ENCODE measurements at places on chromosomes 3 and 15. TPM values are rescaled to one million over a fixed set of nuclear protein-coding genes. Genes with fewer than 3 reads are reported as not detected.

GRCh38 chr3:33458446-33458845 lies 18.2 kb upstream of the UBP1 start:
- no peak for DNase-seq

DNA sequence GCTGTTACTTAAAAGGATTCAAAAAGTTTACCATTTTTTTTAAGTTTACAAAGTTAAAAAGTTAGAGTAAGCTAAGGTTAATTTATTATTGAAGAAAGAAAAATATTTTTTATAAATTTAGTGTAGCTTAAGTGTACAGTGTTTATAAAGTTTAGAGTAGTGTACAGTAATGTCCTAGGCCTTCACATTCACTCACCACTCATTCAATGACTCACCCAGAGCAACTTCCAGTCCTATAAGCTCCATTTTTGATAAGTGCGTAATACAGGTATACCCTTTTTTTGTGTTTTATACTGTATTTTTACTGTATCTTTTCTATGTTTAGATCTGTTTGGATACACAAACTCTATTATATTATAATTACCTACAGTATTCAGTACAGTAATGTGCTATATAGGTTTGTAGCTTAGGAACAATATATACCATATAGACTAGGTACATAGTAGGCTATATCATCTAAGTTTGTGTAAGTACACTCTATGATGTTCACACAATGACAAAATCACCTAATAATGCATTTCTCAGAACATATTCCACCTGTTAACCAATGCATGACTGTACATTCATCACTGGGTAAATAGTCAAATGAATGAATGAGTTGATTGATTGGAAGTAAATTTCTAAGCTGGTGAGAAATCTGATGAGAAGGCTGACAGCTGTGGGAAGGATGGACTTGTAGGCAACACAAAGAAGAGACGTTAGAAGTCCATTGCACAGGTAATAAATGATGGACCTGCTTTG lies 95.2 kb upstream of the CDIN1 start:
- DNase-seq, result peak; percentile 59

- DNase-seq, result no peak
Observed at GRCh38 chr3:14433106-14433505, 30.7 kb downstream of the SLC6A6 start.

DNA sequence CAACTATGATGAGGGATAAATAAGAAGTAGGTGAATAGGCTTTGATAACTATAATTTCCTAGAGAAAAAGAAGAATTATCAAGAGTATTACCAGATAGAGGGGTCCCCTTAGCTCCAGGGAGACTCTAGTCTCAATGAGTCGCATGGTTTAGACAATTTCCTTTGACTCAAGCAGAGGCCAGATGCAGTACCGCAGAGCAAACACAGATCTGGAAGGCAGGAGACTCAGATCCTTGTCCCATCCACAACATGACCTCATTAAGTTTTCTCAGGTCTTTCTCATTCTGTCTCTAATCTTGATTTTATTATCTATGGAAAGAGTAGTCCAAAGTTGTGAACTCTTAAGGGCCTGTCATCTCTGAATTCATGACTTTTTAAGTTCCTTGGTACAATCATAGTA lies 987.9 kb downstream of the NTRK3 start:
- no peak for DNase-seq

DNA sequence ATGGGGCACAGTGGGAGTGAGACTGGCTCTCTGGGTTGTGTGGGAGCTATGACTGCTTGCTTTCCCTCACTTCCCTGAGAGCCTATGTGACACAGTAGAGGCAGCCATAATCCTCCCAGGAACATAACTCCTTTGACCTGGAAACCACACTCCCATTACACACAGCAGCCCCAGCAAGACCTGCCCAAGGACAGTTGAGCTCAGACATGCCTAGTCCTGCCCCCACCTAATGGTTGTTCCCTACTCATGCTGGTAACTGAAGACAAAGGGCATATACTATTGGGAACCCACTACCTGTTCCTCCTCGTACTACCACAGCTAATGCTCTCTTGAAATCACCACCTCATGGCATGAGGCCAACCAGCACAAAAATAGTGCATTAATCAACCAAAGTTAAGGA lies 550.4 kb upstream of the ARPP21 start:
- DNase-seq, result peak; percentile 13

- no peak for DNase-seq
Observed at GRCh38 chr15:91102546-91103330, 2.7 kb downstream of the SV2B start.

DNA sequence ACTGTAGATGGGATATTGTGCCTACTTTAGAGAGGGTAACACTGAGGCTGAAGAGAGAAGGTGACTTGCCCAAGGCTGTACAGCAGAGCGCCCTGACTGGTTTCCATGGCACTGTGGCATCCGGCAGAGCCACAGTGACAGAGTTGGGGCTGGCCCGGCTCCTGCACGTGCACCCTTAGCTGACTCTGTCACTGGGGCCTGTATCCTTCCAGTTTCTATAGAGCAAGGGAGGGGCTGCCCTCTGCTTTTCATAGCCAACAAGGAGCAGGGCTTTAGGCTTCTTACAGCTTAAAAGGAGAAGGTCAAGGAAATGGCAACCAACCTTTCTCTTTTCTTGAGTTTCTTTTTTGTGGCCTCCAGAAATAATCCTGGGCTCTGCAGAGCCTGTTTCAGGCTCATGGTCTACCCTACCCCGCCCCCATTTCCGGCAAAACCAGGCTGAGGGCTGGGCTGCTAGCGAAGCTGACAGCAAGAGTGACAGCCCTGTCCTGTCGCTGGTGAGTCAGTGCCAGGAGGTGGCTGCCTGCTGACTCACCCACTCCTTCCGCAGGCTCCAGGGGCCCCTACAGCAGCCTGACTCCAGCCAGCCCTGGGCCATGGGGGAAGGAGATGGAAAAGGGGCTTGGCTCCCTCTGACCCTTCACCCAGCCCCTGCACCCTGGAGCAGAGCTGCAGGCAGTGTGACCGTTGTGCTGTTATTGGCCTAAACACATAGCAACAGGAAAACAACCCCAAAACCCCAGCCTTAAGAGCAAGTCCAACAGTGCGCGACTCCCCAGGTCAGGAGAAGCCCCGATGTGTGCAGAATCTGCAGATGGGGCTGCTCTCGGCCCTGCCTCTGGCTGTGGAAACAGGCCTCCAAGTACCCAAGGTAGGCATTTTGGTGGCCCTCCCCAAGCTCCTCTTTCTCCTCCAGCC lies 29.8 kb downstream of the SLC6A6 start:
- peak; percentile 85 for DNase-seq

GRCh38 chr15:99437315-99438223 lies 128.2 kb upstream of the MEF2A start:
- no peak for DNase-seq

DNA sequence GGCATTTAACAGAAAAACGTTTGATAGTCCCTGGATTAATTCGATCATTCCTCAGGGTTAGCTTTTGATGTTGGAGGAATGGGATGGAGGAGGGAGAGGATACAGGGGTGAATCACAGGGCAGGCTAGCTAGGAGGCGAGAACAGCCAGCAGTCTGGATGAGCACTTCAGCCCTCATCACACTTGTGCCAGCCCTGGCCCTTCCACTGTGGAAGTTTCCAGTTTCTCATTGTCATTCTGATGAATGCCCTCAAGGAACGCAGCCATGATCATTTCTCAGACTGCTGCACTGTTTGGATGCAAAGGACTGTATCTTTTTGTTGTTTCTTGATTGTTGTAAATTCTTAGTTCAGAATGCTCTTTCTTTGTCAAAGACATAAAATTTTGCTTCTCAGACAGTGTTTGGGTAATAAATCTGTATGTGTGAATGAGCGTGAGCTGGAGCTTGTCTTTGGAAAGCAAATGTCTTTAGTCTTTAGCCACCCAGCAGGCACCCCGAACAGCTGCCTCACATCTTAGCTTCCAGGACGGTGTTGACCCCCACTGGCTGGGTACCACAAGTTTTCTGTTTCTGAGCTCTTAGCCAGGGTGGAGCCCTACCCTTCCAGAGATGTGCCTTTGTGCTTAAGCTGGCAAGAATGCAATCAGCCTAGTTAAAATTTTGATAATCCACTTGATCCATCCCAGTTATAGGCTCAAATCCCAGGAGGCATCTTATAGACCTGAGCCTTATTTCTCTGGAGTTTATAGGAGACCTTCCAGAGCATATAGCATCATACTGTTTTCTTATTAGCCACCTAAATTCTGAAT lies 121.1 kb downstream of the PDCD6IP start:
- DNase-seq, result no peak

- DNase-seq, result no peak
Observed at GRCh38 chr3:134749802-134750553, 45.1 kb upstream of the EPHB1 start.

- DNase-seq, result no peak
Observed at GRCh38 chr3:126316031-126316461, 41.2 kb downstream of the KLF15 start.

- DNase-seq, result no peak
Observed at GRCh38 chr3:52852419-52852818, 17.6 kb upstream of the MUSTN1 start.

GRCh38 chr3:103126115-103126514 lies 691.3 kb downstream of the ZPLD1 start:
- DNase-seq, result no peak

- DNase-seq, result no peak
Observed at GRCh38 chr3:168093229-168093628, 2.5 kb downstream of the GOLIM4 start.

DNA sequence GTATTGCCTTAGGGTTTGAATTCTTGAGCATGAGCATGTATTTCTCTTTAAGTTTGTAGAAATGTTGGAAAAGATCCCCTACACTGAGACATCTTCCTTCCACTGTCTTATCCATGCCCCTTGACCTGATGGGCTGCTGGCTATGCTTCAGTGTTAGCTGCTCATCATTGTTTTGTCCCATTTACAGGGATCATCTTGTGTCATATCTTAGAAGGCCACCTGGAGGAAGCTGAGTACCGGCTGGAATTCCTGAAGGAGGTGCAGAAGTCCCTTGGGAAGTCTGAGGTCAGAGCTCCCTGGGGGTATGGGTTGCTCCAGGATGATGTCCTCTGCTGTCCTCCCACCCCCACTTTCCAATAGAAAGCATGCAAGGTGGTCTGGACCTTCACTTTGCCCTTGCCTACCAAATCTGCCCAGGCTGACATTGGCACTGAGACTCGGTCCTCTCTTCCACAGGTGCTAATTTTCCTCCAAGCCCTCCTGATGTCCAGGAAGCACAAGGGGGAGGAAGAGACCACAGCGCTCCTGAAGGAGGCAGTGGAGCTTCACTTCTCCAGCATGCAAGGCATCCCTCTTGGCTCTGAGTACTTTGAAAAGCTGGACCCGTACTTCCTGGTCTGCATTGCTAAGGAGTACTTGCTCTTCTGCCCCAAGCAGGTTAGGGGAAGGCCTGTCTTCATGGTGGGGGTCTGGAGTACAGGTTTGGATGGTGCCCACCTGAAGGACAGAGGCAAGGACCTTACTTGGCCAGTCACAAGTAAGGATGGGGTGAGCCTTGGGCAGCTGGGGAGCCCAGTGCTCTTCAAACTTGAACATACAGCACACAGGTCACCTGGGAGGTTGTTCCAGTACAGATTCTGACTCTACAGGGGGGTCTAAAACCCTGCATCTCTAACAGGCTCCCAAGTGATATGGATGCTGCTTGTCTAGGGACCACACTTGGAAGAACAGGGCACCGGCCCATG lies 17.7 kb downstream of the TTC21A start:
- peak; percentile 47 for DNase-seq

GRCh38 chr3:85151555-85151954 lies 192.8 kb downstream of the CADM2 start:
- DNase-seq, result no peak

DNA sequence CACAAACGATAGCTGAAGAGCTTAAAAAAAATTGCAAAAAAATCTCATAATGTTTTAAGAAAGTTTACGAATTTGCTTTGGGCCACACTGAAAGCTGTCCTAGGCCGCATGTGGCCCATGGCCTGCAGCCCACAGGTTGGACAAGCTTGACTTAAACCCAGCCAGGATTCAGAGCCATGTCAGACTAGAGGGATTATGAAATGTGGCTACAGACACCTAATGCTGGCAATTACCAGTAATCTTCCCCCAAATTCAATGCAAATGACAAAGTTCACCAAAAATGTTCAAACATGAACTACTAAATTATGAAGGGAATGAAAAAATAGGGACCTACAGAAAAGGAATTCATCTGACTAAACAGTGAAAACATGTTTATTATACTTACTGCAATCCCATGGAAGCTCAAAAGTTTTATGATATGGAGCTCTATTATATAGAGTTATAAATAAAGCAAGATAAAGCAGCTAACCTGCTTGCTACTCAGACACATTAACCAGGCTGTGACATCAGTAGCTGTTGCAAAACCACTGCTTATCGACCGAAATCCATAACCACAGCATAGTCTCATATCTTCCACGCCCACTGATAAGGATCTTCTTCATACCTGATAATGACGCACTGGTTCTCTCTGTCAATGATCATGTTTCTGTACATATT lies 49.2 kb downstream of the LDHAL6B start:
- peak; percentile 41 for DNase-seq

GRCh38 chr15:90184119-90184785 lies 16.9 kb upstream of the SEMA4B start:
- peak; percentile 86 for DNase-seq

DNA sequence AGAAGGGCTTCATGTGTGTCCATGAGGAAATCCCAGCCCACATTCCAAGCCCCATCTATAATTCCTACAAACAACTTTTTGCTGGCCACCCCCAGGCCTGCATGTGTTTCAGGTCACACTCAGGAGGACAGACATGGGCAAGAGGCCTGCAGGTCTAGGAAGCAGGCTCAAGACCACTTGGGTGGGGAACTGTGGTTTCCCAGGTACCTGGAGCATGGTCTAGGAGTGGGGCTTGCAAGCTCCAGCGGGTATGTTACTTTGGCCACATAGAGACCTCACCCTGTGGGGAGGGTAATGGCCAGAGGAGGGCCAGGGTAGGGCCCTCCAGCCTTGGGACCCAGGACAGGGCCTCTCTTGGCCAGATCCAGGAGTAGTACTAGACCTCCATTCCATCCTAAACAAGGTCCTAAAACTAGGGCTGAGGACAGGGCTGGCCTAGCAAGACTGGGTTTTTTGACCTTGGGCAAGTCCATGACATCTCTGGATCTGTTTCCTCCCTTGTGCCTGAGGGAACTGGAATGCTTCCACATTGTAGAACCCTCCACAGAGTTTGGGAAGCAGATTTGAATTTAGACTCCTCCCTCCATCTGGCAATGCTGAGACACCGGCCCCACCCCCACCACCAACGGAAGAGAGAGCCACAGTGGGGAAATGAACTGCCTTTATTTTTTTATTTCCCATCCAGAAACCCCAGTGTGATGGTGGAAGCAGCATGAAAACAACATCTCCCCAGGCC lies 22.3 kb downstream of the EAF1 start:
- DNase-seq, result no peak

ANKUB1 gene
- total RNA-seq, result 0.26 TPM

IL20RB gene
- 291 TPM for total RNA-seq

COL7A1 gene
- 147 TPM for total RNA-seq

Data from bronchial epithelial cell (primary cell).